ENCODE measurements at places on chromosomes 3 and 15.

DNA sequence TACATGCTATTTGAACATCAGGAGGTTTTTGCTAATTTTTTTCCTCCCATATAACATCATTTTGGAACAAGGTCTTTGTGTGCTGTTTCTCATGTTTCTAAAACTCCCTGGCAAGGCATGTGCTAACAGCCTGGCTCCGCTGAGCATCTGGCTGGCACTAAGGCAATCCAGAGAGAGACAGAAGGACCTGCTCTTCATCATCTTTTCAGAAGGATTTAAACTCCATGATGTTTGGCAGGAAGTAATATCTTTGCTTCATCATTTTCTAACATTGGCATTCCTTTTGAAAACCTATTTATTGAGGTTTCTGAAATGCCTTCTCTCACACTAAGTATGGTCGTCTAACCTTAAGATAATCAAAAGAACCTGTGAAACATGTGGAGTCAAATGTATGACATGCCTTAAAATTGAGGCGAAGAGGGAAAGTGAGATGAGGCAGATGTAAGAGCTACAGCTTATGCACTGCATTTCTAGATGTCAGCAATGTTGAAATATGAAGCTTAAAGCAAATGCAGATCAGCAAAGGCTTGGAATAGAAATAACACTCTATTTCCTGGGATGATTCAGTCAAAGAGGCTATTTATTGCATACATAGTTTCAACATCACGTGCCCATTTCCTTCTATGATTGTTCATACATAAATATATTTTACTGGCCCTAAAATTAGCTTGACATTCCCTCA lies 592.0 kb downstream of the ZNF385D start:
- DNase-seq, result no peak

GRCh38 chr15:39589815-39590644 lies 9.2 kb downstream of the THBS1 start:
- no peak for DNase-seq

DNA sequence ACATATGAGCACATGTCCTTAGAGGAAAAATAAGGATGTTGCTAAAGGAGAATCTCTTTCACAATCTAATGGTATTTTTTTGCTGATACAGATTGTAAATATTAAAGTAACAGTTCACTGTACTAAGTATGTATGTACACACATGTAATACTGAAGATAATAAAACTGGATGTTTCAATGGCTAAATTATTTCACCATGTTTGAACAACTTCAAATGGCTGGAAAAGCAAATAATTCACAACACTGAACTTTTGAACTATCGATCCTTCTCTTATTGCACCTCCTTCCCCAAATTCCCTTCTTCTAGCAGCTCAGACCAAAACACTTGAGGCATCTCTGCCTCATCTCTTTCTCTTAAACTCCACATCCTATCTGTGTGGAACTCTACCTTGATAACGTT lies 149.5 kb downstream of the EPHA3 start:
- no peak for DNase-seq

DNA sequence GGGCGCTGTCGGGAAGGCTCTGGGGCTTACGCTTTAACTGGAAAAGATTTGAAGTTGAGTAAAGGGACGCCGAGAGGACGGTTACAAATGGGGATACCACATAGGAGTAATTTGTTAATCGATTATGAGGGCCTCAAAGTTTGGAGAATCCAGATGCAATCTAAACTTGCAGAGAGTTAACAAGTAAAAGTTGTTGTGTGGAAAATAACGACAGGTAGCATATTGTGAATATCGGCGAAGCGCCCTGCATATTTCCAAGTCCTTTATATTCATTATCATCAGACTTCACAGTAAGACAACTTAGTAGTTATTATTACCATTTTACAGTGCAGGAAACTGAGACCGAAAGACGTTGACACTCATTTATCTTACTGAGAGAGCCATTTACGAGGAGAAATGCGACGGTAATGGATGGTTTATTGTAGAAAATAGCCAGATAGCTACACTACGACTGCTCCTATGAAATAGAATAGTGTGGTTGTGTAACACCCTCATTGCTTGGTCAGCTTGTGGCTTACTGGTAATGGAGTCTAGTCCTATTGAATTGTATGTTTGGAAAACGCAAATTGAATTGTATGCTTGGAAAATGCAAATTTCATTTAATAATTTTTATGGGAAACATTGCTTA lies 700 bp downstream of the MKRN2 start:
- no peak for DNase-seq

GRCh38 chr3:126291537-126291936 lies 65.7 kb downstream of the KLF15 start:
- DNase-seq, result no peak

- DNase-seq, result no peak
These were observed 76.7 kb downstream of the ARNT2 start for GRCh38 chr15:80480909-80481308.

GRCh38 chr3:126268866-126269265 lies 88.3 kb downstream of the KLF15 start:
- no peak for DNase-seq
